ENCODE measurements at places on chromosomes 7 and 10. TPM values are rescaled to one million over a fixed set of nuclear protein-coding genes. Genes with fewer than 3 reads are reported as not detected.

FAM25G gene
- not detected for total RNA-seq

- DNase-seq, result no peak
These were observed 65.9 kb upstream of the A1CF start for GRCh38 chr10:50951365-50951764.

IQUB gene
- total RNA-seq, result not detected

- no peak for DNase-seq
These were observed 35.6 kb downstream of the CDH23 start for GRCh38 chr10:71432101-71432905.

DNA sequence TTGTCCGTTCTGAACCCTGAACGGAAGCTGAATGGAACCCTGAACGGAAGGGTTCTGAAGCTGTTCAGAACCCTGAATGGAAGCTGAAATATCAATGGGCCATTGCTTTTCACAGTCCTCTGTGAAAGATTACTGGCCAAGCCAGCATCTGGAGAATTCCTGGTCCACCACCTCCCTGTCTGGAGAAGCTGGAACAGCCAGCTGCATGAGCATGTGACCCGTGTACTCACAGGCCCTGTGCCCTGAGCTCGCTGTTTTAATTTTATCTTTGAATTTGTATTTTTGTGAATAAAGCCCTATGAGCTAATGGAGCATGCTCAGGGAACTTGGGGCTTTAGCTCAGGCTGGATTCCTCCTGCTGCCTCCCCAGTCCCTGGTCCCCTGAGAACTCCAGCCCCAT lies 37.2 kb downstream of the HTRA1 start:
- no peak for DNase-seq

MRPL32 gene
- total RNA-seq, result 62.2 TPM

Measured in endothelial cell of umbilical vein (primary cell).